Effector CD8-positive, alpha-beta T cell (primary cell): ENCODE measurements at places on chromosomes 1 and 21.

DNA sequence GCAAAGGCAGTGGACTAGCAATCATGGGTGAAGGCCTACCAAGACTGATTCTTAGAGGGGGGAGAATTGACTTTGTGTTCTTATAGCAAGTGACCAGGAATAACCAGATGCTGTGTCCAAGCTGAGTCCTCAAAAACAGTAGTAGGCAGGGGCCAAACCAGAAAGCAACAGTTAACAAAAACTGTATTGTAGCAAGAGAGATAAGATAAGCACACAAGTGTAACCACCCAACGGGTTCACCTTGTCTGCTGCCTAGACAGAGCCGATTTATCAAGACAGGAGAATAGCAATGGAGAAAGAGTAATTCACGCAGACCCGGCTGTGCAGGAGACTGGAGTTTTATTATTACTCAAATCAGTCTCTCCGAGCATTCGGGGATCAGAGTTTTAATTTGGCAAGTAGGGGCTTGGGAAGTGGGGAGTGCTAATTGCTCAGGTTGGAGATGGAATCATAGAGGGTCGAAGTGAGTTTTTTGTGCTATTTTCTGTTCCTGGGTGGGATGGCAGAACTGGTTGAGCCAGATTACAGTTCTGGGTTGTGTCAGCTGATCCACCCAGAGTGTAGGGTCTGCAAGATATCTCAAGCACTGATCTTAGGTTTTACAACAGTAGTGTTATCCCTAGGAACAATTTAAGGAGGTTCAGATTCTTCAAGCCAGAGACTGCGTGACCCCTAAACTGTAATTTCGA lies 8.3 kb upstream of the CSRP1 start:
- DNase-seq, result no peak

DNA sequence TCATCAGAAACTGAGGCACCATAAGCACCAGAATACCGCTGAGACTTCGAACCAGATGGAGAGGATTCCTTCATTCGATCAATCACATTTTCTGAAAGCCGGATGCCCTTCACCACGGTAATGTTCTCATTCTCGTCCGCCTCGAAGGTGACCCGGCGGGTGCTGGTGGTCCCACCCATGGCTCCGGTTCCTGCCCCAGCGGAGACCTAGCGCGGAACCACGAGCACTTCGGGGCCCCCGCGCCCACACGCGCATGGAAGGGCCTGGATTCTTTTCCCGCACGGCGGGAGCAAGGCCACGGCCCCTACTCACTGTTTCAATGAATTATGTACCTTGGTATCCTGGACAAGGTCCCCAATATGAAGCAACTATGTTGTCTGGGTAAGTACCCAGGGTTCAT lies 33.1 kb upstream of the WDTC1 start:
- no peak for DNase-seq

DNA sequence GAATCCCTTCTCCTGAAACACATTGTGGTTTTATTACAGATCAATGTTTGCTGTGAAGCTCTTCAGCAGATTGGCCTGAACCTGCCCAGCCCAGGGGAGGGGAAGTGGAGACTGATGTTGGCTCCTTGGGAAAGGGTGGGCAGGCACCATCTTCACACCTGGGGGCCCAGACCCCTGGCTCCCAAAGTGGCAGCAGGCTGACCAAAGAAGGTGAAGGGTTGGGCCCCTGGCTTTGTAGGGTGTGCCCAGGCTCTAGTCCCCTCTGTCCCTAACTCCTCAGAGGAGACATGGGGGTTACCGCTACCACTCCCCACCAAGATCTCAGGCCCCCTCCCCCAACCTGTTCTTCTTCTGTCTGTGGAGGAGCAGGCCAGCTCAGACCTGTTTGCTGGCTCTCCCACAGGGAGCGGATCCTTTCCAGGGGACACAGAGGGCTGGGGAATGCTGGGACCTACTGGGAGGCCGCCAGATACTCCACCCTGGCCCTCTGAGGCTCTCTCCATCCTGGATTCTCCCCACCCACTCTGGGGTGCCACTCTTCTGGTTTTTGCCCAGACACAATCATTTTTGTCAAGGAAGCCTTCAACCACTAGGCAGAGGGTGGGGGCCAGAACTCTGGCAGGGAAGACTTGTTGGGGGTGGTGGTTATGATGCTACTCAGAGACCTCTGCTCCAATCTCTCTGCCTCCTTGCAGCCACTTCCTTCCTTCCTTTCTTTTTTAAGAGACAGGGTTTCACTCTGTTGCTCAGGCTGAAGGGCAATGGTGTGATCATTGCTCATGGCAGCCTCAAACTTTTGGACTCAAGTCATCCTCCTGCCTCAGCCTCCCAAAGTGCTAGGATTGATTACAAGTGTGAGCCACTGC lies 5.0 kb upstream of the EFNA3 start:
- no peak for DNase-seq

DNA sequence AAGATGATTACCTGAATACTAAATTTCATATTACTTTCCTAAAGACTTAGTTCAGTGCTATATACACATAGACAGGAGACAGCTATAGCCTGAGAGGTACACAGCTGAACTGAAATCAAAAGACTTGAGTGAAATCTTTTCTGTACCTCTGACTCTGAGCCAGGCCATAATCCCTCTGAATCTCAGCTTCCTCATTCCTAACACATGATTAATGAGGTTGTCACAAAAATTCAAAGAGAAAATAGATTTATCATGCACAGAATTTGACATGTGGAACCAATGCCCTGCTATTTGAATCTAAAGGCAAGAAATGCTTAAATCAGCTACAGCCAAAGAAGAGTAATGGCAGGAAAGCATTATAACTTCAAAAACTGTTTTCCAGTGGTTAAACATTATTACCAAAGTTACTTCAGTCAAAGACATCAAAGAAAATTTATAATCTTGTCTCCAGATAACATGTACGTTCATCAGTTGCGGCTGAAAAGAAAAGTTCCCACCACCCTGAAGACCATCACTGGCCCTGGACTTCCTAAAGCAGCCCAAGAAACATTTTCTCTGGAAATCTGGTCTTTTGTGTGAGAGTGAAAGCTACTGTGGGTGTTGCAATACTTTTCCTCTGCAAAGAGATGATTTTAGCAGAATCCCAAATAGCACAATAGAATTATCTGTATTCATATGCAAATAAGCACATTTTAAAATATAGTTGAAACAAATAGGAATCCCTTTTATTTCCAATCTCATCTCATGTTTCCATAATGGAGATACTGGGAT lies 13.8 kb upstream of the ATP1A1 start:
- DNase-seq, result no peak

- DNase-seq, result no peak
Measured at GRCh38 chr1:46197560-46197963, 672 bp downstream of the POMGNT1 start.
